ENCODE measurements at places on chromosomes 7 and 10.

DNA sequence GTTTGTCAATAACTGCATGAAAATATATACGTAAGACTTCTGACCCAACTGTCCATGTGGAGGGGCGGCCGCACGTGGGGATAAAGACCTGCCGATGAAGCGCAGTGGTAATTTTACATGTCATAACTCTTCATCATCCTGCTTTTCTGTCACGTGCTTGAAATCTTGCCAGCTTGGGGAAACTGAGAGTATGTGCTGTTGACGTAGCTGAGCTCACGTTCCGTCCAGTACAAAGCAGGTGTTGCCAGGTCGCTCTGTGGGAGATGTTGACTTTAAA, 105.1 kb downstream of the INPP5A start:
- DNase-seq, result no peak

DNA sequence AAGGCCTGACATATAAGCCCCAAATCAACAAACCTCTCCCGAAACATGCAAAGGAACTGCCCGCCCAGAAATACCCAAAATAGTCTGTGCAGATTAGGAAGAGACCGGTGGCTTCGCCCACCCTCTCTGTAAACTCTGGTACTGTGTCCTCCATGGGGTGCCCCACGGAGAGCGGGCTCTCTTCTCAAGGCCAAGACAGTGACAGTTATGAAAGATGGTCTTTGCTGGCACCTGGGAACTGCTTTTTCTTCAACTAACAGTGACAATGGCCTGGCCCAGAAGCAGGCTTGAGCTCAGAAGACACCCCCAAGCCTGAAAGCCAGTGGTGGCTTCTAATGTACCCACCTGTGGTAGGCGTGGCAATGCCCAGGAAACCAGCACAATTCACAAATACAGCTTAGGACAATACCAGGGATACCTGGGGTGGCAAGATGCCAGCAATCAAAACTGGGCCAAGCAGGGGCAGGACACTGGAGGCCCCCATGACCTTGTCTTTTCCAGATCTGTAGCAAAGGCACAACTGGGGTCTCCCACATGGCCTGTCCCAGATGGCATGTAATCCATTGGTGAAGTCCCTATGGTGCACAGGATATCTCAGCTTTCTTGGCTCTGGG, 107.6 kb downstream of the NEURL1 start:
- no peak for DNase-seq

GRCh38 chr10:1156921-1157614, 100.9 kb downstream of the WDR37 start:
- no peak for DNase-seq

DNA sequence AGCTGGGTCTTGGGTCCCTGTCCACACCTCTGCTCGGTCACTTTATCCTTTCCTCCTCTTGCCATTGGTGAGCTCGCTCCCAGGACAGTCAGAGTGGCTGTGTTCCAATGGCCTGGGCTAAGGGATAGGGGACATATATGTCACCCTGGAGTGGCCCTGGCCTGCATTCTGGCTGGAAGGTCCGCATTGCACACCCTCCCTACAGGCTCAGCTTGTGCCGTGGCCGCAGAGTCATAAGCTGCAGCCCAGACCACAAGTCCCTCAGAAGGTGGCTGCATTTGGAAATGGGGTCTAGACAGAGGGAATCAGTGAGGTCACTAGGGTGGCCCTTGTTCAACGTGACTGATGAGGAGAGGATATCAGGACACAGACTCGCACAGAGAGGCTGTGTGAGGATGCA, 363.8 kb upstream of the SHH start:
- no peak for DNase-seq

GRCh38 chr7:117384688-117385362, 42.5 kb downstream of the ASZ1 start:
- no peak for DNase-seq

DNA sequence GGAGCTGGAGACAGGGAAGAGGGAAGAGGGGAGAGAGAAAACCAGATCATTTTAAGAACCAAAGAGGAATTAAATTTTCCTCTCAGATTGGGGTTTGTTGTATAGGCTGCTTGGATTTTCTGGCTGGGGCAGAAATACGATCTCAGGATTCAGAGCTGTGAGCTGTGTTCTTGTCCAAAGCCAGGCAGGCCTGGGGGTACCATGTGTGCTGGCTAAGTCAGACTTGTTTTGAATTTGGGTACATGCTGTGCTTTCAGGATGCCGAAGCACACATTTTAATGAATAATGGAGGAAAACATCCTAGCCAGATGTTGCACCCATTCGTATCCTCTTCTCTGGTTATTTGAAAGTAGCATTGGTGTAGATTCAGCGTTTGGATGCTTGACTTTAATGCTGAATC, 170.3 kb upstream of the PODXL start:
- DNase-seq, result no peak

Data from natural killer cell (primary cell).